ENCODE measurements at places on chromosomes 13 and 19. TPM values are rescaled to one million over a fixed set of nuclear protein-coding genes. Genes with fewer than 3 reads are reported as not detected.
A peak's percentile ranks its signal among the peaks of the same experiment; 100 is the strongest.

- no peak for DNase-seq
These were observed 42.7 kb downstream of the GATAD2A start for GRCh38 chr19:19448238-19448544.

GRCh38 chr13:40368127-40368891 is 298.1 kb downstream of the FOXO1 start:
- no peak for DNase-seq

GRCh38 chr19:18526316-18526715 is 4.4 kb upstream of the ELL start:
- DNase-seq, result no peak

DNA sequence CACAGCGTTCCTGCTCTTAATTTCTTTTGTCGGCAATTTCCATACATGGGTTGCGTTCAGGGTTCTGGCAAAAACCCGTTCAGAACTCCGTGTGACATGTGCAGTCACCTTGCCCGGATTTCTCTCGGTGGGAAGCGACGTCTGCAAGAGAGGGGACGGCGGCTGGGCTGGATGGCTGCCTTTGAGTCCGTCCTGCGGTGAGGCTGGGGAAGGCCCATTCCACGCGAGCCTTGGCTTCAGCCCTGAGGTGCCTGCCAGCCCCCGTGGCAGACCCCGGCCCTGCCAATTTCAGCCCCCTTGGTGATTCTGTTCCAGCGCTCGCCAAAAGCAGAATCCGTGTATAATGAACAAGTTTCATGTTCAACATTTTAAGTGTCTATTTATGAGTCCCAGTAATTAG is 72.6 kb upstream of the TSHZ3 start:
- no peak for DNase-seq

- no peak for DNase-seq
These were observed 211.9 kb downstream of the ZNF536 start for GRCh38 chr19:30584090-30584489.

- DNase-seq, result no peak
These were observed 18.7 kb upstream of the CRYL1 start for GRCh38 chr13:20544201-20544923.

GRCh38 chr19:3738477-3739220 is 22.8 kb downstream of the APBA3 start:
- no peak for DNase-seq

DNA sequence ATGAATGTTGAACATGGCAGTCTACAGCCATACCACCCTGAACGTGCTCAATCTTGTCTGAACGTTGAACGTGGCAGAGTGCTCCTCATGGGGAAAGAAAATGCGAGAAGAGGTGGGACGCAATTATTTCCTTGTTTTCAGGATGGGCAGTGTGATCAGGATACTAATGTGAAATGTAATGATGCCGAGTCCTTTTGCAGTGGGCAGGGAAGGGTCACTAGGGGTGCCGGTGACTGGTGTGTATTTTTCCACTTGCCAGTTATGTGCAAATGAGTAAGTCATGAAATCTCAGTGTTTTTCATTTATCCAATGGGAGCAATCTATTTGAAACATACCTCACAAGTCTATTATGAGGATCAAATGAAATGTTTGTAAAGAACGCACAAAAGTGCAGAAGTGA is 84.8 kb downstream of the LNX2 start:
- no peak for DNase-seq

DNA sequence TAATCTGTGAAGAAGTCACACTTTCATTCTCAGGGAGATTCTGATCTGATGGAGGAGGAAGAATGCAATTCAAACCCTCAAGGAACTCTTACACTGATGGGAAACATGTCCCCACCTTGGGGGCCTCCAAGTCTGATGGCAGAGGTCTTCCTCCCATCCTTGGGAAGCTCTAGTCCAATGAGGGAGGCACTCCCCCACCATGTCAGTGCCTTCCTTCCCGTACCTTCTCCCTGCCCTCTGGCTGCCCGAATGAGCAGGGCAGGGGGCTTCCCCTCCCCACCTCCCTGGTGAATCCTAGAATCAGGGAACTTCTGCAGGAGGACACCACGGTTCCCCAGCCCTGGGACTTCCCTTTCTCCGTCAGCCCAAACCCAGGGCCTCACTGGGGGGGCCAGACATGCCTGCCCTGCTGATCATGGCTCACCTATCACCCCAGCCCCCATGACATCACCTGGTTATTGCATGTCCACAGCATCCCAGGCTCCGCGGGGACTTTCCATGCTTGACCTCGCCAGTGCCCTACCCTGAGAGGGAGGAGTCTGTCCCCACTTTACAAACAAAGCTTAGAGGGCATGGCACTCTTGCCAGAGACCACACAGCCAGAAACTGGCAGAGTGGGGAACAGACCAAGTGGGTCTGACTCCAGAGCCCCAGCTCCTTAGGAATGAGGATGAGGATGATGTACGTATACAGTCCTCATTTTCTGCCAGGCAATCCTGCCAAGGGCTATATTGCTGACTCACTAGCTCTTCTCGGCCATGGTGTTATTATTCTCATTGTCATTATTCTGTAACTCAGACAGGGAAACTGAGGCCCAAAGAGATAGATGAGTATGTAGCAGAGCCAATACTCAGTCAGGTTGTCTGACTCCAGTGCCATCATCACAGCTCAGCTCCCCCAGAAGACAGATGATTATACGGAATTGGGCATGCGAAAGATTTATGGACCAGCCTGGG is 9.6 kb upstream of the BCL3 start:
- peak; percentile 75 for DNase-seq

DNA sequence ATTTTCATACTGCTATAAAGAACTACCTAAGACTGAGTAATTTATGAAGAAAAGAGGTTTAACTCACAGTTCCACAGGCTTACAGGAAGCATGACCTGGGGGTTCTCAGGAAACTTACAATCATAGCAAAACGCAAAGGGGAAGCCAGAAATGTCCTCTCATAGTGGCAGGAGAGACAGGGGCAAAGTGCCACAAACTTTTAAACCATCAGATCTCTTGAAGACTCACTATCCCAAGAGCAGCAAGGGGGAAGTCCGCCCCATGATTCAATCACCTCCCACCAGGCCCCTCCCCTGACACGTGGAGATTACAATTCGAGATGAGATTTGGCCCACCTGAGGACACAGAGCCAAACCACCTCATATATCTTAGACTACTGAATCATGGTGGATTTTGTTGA is 198.7 kb downstream of the KCTD12 start:
- DNase-seq, result no peak

DNA sequence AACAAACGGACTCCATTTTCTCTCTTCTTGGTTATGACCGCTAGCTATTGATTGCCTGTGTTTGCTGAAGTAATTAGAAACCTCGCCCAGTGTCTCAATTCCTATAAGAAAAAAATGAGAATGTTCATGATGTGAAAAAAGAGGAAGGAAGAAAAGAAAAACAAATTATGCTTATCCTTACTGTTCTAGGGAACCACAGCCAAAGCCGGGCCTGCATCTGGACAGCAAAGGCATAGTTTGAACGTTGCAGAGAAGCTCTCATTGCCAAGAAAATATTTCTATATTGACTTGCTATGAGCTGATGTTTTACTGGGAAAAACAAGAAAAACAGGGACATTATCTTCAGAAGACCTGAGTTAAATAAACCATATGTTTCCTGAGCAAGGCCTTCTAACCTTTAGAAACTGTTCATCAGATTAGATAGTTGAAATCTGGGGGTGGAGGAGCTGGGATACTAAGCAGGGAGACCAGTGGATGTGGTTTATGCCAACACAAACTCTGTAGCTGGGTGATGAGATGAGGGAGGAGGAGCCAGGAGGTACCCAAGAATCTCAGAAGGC is 55.0 kb downstream of the EFNB2 start:
- no peak for DNase-seq

DNA sequence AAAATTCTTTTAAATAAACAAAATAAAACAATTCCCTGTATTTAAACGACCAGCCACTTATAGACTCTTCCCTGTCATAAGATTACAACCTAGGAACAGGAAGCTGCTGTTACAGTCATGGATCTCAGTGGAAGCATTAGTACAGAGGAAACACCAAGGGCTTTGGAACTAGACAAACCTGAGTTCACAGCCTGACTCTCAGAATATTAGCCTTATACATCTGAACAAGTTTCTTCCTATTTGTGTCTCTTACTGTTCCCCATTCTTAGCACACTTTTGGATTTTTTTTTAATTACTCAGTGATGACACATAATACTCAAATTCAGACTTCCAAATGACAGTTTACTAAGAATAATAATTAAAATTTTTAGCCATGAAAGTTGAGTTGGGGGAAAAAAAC is 46.1 kb downstream of the ZDHHC20 start:
- no peak for DNase-seq

- DNase-seq, result no peak
These were observed 33.0 kb downstream of the DPRX start for GRCh38 chr19:53664760-53665159.

DNA sequence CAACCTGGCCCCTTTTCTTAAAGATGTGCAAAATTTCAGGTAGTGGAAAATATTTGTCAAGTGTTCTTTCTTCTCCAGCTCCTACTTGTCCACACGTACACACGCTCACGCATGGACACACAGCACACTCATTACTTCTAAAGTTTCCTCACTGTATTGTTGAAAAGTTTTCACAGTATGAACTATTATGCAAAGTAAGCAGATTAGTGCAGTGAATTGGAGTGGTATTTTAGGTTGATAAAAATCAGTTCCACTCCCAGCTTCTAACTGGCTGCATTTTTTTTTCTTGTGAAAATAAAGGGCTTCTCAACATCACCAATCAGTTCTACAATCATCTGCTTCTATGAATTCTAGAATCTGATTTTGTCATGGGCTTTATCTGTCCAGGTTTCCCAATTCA is 264.5 kb downstream of the DCT start:
- DNase-seq, result no peak

GRCh38 chr13:109919715-109920375 is 133.5 kb upstream of the IRS2 start:
- DNase-seq, result no peak

DNA sequence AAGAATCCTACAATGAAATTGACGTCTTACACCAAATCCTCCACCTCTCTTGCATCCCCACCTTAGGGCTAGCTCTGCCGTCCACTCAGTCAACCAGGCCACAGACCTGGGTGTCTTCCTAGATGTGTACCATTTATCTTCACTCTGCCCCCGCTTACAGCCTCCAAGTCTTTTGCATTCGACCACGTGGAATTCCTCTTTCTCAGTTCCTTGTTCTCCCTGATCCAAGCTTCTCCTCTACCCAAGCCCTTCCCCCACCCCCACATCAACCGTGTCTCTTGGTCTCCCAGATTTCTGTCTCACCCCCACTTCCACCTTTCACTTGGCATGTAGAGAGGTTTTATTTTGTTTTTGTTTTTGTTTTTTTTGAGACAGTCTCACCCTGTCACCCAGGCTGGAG is 1.2 kb upstream of the DMWD start:
- DNase-seq, result no peak

DNA sequence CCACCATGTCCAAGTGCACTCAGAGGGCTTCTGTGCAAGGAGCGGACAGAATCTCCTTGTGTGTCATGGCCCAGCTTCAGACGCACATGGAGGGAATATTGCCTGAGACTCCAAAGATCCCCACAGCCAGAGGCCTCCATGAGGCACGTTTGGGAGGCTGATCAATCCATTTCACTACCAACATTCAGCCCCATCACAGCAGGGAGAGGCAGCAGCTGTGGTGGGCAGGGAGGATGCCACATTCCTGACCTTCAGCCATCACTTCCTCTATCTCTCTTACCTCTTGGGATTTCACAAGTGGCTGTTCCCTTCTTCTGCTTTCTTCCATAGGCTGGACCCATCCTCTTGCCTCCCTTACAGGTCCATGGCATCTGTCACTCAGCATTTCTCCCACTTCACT is 82.4 kb upstream of the MBNL2 start:
- no peak for DNase-seq

- DNase-seq, result peak; percentile 98
These were observed 9.3 kb downstream of the RPS9 start for GRCh38 chr19:54209811-54210494.

DNA sequence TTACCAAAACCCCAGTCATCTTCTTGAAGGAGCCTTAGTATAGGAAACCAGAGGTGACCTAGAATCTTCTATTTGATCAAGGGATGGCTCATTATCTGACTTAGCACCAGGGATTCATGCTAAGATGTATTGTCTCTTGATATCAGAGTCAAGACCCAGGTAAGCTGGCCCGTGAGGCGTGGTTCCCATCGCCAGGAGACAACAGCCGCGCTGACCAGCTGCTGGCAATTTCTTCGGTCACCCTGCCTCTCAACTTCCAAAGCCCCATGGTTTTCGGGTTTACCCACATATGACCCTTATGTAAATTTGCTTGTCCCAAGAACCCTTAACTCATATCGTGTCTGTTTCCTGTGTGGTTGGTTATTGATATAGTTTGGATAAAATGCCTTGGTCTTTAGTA is 77.7 kb upstream of the VSTM2B start:
- no peak for DNase-seq

DNA sequence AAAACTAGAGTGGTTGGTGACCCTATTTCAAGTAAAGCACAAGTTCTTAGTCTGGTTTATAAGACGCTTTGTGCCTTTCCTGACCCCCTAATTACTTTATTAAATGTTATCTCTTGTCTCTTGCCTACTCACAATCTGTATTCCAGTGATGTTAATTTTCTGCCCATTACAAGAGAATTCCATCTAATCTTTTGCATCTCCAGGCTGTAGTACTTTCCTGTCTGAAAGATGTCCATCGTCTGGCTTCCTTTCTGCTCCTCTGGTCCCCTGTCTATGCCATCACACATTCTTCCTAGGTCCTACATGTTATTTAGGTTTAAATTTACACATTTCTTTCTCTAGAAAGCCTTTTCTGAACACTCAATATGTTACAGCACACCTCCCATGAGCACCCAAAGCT is 25.9 kb upstream of the OXGR1 start:
- no peak for DNase-seq

GRCh38 chr19:16915135-16915534 is 26.3 kb downstream of the F2RL3 start:
- DNase-seq, result no peak

- DNase-seq, result no peak
These were observed 51.5 kb upstream of the ZNF730 start for GRCh38 chr19:23065306-23065705.

- peak; percentile 99 for DNase-seq
These were observed 3.5 kb downstream of the ANGPTL4 start for GRCh38 chr19:8367327-8368001.

DNA sequence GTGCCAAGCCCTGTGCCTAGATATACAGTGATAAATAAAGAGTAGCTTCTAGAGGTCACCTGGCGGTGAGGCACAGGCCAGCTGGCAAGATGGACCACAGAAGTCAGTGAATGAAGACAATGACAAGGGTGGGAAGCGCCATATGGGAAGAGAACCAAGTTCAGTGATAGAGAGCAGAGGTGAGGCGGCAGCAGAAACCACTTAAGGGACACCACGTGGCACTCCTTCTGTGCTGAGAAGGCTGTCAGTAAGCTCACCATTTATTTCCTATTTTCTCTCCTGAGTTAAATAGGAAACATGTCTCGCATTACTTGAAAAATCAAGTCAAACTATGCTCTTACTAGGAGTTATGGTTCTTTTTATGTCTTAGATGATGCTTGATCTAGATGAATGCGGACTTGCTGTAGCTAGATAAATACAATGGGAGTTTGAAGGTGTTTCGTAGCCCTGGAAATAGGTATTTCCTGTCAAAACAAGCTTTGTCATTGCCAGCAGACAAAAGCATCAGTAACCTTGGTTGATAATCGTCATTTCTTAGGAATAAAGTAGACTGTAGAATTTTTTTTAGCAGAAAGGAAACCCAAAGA is 17.8 kb downstream of the ALOX5AP start:
- no peak for DNase-seq

Gene PLK5
- total RNA-seq, result not detected

Gene CYP2B6
- total RNA-seq, result not detected

Gene IZUMO4
- total RNA-seq, result not detected

Gene OR10H1
- not detected for total RNA-seq

Gene PINLYP
- 0.11 TPM for total RNA-seq

Gene DIAPH3
- total RNA-seq, result 12.4 TPM

Gene SSC5D
- 1.4 TPM for total RNA-seq

Gene TMEM86B
- total RNA-seq, result 0.95 TPM

Gene TLE2
- total RNA-seq, result 0.03 TPM
